Renal cortical epithelial cell (primary cell): ENCODE measurements at places on chromosomes 3 and 15. TPM values are rescaled to one million over a fixed set of nuclear protein-coding genes. Genes with fewer than 3 reads are reported as not detected.
A peak's percentile ranks its signal among the peaks of the same experiment; 100 is the strongest.

GRCh38 chr3:196736670-196737374 is 2.8 kb upstream of the PAK2 start:
- DNase-seq: no peak

GRCh38 chr3:103218146-103218545 is 783.3 kb downstream of the ZPLD1 start:
- no peak for DNase-seq

DNA sequence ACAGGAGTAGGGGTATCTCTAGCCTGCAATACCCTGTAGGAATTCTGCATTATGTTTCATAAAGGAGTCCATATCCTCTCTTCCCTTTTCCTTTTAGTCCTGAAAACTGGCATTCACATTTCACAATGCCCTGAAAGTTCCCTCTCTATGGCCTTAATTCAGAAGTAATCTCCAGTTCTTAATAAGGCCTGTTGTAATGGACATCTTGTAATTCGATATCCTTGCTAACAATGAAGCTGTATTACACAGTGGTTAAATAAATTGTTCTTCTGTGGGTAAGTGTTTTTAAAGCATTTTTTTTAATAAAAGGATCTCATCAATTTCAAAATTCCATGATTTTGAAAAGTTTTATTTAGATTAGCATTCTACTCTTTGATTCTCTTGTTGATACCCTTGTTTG is 34.3 kb upstream of the NEO1 start:
- peak; percentile 19 for DNase-seq

DNA sequence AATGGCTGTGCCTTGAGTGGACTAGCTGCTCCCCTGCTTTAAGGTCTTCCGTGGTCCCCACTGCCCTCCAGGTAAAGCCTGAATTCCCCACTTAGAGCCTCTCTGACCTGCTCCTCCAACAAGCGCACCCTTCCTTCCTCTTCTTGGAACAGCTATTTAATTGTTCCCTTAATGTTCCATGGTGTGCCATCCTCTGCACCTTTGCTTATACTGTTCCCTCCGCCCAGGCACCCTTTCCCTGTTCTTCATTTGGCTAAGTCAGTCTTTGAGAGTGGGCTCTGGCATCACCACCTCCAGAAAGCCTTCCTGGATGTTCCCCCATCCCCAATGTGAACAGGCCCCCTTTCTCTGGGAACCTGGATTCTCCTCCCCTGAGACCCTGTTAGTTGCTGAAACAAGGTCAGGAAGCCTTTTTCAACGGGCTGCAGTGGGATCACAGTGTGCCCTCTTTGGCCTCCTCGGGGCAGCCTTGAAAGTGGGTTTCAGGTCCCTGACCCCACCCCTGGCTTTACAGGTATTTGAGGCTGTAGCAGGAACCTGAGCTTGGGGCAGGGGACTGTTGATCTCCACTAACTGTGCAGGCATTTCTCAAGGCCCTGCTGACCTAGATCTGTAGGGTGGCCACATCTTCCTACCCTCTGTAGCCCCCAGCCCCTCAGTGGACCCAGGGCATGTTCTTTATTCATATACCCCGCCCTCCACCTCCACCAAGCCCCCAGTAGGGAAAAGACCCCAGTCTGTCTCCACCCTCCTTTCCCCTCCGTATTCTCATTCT is 5.0 kb downstream of the ISLR start:
- no peak for DNase-seq

DNA sequence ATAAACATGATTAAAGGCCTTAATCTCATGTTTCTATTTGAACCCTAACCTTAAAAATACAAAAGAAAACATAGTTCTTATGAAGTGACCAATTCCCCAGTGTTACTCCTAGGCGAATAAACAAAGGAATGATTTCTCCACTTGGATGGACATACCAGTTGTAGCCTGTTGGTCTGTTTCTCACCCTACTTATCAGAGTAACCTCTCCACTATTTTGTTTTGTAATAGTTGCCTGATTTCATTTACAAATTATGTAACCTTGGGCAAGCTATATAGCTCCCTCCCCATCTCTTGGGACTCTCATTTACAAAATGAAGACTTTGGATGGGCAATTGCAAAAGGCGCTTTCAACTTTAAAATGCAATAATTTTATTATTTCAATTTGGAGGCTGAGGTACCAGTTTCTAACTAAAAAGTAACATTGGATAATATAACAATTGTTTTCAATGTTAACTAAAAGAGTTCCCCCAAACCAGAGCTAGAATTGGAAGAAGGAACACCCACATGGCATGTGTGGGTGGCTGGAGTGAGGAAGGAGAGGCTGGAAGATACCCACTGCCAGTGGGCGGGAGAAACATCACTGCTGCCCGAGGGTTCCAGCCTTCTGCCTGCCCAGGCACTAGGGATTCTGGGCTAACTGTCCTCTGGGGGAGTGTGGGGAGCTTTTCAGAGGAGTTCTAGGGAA is 74.2 kb downstream of the RFTN1 start:
- peak; percentile 17 for DNase-seq

AP3B2 gene
- 0.17 and 1.5 TPM in 2 replicates for total RNA-seq

RAB7A gene
- 33.9 and 100.0 TPM in 2 replicates for total RNA-seq

PPP1R14D gene
- not detected in 2 replicates for total RNA-seq

CCRL2 gene
- not detected in 2 replicates for total RNA-seq

ANKRD63 gene
- total RNA-seq: 0.05 TPM in 1 of 2 replicates, not detected in the other

BFSP2 gene
- not detected in 2 replicates for total RNA-seq

TKT gene
- total RNA-seq: 442 and 590 TPM in 2 replicates

CFAP100 gene
- total RNA-seq: not detected in 2 replicates

TMEM207 gene
- total RNA-seq: not detected in 2 replicates

PDCD10 gene
- total RNA-seq: 133 and 153 TPM in 2 replicates

NMB gene
- total RNA-seq: 4.2 and 8.7 TPM in 2 replicates
